ENCODE measurements at places on chromosomes 4 and X. TPM values are rescaled to one million over a fixed set of nuclear protein-coding genes. Genes with fewer than 3 reads are reported as not detected.

DNA sequence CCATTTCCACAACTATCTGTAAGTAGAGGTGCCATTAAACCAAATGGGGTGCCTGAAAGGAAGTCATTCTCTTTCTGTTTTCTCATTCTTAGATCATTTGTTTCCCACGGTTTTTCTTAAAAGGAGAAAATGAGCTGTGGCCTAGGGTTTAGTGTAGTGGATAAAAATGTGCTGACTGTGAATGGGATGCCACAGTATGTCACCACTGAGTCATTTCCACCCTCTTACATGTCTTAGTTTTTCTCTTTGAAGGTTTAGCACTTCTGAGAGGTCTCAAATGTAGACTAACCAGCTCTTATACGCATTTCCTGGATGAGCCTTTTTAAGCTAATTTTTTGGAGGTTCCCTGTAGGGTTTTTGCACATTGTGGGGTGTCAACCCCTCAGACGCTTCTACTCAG is 244.5 kb upstream of the SPANXN1 start:
- no peak overlapping the region for H3K27ac ChIP-seq
- DNase-seq, result no peak
- H3K36me3 ChIP-seq, result no peaks in the 10 kb centered on the region
- H3K4me1 ChIP-seq, result no peaks in the 10 kb centered on the region
- no peak overlapping the region for H3K4me3 ChIP-seq
- H3K27me3 ChIP-seq, result no peaks in the 10 kb centered on the region

- no peaks in the 10 kb centered on the region for H3K4me1 ChIP-seq
- no peak for DNase-seq
- no peak overlapping the region for H3K27ac ChIP-seq
- H3K4me3 ChIP-seq, result no peak overlapping the region
- H3K36me3 ChIP-seq, result no peaks in the 10 kb centered on the region
These were observed 67.4 kb downstream of the DNAAF6 start for GRCh38 chrX:107273795-107274194.

- no peak for DNase-seq
- no peaks in the 10 kb centered on the region for H3K36me3 ChIP-seq
- H3K4me1 ChIP-seq, result no peaks in the 10 kb centered on the region
- no peaks in the 10 kb centered on the region for H3K27me3 ChIP-seq
- peak overlapping the region; percentile 62 for H3K4me3 ChIP-seq
These were observed 1.6 kb downstream of the HHIP start for GRCh38 chr4:144647590-144647989.

The FAM9C gene
- not detected for total RNA-seq

- H3K27me3 ChIP-seq, result no peaks in the 10 kb centered on the region
- no peak for DNase-seq
- no peaks in the 10 kb centered on the region for H3K4me1 ChIP-seq
- H3K27ac ChIP-seq, result no peak overlapping the region
- no peak overlapping the region for H3K4me3 ChIP-seq
- no peaks in the 10 kb centered on the region for H3K36me3 ChIP-seq
These were observed 98.1 kb downstream of the ADGRL3 start for GRCh38 chr4:61298178-61298740.

DNA sequence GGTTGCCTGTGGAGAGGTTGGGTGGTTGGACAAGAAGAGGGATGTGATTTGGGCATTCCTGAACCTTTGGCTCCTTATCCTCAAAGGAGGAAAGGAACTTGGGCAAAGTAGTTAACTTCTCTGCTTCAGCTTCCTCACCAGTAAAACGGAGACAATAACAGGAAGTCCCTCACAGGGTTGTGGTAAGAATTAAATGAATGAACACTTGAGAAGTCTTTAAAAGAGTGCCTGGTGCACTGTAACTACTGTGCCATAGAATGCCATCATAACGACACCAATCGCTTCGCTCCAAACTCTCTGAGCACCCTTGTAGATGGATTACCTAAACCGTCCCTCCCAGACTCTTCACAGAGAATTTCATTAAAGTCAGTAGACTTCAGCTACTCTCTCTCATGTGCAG is 10.5 kb downstream of the ZCCHC18 start:
- no peak overlapping the region for H3K4me3 ChIP-seq
- no peaks in the 10 kb centered on the region for H3K27me3 ChIP-seq
- H3K27ac ChIP-seq, result no peak overlapping the region
- no peak for DNase-seq
- H3K4me1 ChIP-seq, result no peaks in the 10 kb centered on the region

- no peaks in the 10 kb centered on the region for H3K36me3 ChIP-seq
- H3K27ac ChIP-seq, result no peak overlapping the region
- no peak for DNase-seq
- H3K4me3 ChIP-seq, result no peak overlapping the region
- H3K27me3 ChIP-seq, result no peaks in the 10 kb centered on the region
These were observed 183.7 kb upstream of the LDB2 start for GRCh38 chr4:17082186-17082585.

DNA sequence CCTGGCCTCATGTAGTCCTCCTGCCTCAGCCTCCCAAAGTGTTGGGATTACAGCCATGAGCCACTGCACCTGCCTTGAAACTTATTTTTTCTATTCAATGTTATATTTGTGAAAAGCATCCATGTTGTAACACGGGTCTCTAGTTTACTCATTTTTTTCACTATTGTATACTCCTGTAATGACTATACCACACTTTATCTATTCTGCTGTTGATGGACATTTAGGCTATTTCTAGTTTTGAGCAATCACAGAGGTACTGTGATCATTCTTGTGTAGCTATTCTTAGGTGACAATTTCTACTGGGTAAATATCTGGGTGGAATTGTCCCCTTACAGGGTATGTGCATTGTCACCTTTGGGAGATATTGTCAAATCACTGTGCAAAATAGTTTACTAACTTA is 3.6 kb downstream of the DRP2 start:
- H3K27ac ChIP-seq, result no peak overlapping the region
- H3K36me3 ChIP-seq, result no peaks in the 10 kb centered on the region
- H3K4me1 ChIP-seq, result no peaks in the 10 kb centered on the region
- no peak for DNase-seq

GRCh38 chr4:128725405-128726055 is 84.0 kb upstream of the JADE1 start:
- H3K27ac ChIP-seq, result no peak overlapping the region
- H3K4me1 ChIP-seq, result peaks cover 2% of the 10 kb centered on the region
- no peaks in the 10 kb centered on the region for H3K36me3 ChIP-seq

The GATA1 gene
- not detected for total RNA-seq

- H3K4me3 ChIP-seq, result no peak overlapping the region
- H3K27me3 ChIP-seq, result no peaks in the 10 kb centered on the region
- H3K4me1 ChIP-seq, result peaks cover 5% of the 10 kb centered on the region
- peak overlapping the region; percentile 74 for H3K27ac ChIP-seq
- no peaks in the 10 kb centered on the region for H3K36me3 ChIP-seq
- DNase-seq, result peak; percentile 82
These were observed 7.5 kb upstream of the PDLIM3 start for GRCh38 chr4:185542626-185543315.

Data from ascending aorta (tissue), 2 donors.